GM04503 (cell line): ENCODE measurements at places on chromosomes 3 and 15.

DNA sequence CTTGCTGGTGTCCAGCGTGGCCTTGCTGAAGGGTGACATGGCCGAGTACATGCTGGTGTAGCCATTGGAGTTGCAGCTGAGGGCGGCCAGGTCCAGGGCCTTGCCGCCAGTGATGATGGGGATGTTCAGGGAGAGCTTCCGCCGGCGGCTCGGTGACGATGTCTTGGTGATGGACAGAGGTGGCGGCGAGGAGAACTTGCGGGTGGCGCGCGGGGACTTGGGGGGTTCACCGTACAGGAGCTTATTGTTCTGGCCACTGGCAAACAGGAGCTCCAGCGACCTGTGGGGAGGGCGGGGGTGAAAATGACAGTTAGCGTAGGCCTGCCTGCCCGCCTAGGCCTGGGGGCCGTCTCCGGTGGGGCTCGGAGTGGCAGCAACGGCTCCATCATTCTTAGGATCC is 59.0 kb upstream of the CTSH start:
- no peak for DNase-seq

DNA sequence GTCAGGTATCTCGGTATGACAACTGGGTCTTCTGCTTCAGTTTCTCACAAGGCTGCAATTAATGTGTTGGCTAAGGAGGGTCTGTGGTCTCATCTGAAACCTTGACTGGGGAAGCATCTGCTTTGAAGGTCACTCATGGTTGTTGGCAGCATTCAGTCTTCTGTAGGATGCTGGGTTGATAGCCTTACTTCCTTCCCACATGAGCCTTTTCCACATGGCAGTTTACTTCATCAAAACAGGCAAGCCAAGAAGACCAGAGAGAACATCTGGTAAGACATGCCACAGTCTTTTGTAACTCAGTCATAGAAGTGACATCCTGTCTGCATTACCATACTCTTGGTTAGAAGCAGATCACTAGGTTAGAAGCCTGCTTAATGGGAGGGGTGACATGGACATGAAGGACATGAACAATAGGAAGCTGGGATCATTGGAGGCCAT is 49.5 kb downstream of the CMC1 start:
- DNase-seq, result no peak

DNA sequence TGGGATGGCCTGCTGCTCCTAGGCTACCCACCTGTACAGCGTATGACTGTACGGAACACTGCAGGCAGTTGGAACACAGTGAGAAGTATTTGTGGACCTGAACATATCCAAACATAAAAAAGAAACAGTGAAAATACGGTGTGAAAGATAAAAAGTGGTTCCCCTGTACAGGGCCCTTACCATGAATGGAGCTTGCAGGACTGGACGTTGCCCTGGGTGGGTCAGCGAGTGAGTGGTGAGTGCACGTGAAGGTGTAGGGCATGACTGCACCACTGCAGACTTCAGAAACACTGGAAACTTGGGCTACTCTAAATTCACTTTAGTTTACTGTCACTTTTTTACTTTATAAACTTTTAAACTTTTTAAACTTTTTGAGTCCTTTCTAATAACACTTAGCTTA is 71.2 kb upstream of the SLC6A6 start:
- DNase-seq, result no peak

DNA sequence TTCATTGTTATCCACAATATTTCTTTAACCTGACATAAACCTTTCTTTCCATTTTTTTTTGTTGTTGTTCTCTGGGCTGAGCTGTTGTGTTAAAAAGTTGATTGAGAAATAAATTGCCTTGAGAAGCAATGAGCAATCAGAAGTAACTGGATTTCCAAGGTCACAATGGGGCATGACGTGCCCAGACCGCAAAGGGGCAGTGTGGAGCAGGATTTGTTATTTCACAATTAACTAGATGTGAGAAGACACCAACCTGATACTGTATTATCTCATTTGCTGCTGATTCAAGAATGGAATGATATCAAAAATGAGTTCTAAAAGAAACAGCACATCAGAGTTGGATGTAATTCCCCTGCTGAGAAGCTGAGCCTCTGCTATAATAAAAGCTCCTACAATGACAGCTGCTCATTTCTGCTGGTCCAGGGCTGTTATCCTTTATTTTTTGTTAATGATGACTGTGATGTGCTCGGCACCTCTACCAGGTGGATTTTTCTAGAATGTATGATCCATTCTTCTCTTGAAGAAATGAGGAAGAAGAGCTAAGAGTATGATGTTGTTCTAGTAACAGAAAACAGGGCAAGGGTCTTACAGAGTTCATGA is 28.1 kb downstream of the CPNE4 start:
- DNase-seq, result no peak

DNA sequence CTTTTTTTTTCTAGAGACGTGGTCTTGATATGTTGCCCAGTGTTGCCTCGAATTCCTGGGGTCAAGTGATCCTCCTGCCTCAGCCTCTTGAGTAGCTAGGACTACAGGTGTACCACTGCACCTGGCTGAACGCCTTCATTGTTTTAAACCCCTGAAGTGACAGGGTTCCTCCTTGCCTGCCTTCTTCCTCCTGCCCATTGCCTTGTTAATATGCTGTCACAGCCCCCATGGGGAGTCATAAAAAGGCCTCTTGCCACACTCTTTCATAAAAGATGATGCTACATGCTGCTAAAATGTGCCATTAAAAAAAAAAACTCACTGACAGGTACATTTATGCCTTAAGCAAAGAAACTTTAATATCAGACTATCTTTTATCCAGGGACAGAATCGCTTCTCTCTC is 116.8 kb upstream of the SKOR1 start:
- no peak for DNase-seq

DNA sequence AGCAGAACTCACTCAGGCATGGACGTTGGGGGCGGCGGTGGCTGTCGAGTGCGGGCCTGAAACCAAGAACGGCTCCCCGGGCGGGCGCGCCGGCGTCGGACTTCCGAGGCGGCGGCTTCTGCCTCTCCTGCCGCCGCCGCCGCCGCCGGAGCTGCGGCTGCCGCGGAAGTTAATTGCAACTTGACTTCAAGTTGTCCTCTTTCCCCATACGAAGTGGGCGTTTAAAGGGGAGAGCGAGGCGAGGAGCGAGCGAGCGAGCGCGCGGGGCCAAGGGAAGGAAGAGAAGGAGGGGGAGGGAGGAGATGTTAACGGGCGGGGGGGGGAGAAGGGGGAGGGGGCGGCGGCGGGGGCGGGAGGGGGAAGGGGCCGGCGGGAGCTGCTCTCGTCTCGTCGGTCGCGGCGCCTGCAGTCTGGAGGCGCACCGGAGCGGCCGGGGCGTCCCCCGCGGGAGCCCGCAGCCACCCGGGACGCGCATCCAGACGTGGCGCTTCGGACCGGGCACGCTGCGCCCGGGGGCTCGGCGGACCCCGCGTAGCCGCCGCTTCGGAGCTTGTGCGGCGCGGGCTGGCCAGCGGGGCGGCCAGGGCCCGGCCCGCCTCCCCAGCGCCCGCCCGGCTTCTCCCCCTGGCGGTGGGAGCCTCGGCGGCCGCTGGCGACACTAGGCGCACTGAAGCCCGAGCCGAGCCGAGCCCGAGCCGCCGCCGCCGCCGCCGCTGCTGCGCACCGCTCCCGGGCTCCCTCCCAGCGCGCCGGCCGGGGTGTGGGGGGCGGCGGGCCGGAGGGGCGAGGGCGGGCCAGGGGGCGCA is 19.7 kb upstream of the SATB1 start:
- DNase-seq, result no peak
